ENCODE measurements at places on chromosomes 4 and X.
A peak's percentile ranks its signal among the peaks of the same experiment; 100 is the strongest.

DNA sequence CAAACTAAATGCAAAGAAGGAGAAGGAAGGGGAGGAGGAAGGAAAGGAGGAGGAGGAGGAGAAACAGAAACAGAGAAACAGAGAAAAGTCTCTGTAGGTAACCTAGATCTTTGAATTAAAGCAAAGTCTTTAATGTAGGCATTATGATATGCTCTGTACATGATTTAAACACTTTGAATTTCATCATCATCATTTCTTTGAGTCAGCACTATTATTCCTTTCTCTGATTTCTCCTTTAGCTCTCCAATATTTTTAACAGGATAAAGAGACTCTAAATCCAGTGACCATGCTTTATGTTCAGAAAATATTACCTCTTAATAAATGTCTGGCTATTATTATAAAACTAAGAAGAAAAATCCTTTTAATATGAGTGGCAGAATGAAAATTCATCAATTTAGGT lies 124.3 kb downstream of the ANTXR2 start:
- no peak for DNase-seq

DNA sequence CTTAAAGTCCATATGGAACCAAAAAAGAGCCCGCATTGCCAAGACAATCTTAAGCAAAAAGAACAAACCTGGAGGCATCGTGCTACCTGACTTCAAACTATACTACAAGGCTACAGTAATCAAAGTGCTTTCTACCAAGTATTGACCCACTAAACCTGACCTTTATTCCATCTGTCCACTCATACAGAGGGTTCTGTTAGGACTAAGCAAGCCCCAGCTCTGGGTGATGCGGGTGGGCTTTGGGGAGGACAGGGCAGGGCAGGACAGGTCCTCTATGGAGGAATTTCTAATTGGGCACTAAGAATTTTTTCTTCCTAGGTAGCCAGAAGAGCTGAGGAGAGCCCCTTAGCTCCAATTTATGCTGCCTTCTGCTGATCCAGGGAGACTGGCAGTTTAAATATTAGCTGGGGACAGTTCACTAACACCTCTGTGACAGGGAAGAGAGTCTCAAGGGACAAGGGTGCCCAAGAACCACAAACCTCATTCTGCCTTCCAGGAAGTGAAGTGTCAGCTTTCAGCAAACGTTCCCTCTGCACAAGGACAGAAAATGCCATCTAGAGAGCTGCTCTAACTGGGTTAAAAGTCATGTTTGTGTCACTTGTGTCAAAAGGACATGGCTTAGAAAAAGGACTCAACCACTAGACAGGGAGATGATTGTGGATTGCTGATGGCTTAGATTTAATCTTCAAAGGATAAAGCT lies 143.2 kb downstream of the KIT start:
- no peak for DNase-seq

GRCh38 chr4:23728393-23728792 lies 161.5 kb downstream of the PPARGC1A start:
- peak; percentile 96 for DNase-seq

DNA sequence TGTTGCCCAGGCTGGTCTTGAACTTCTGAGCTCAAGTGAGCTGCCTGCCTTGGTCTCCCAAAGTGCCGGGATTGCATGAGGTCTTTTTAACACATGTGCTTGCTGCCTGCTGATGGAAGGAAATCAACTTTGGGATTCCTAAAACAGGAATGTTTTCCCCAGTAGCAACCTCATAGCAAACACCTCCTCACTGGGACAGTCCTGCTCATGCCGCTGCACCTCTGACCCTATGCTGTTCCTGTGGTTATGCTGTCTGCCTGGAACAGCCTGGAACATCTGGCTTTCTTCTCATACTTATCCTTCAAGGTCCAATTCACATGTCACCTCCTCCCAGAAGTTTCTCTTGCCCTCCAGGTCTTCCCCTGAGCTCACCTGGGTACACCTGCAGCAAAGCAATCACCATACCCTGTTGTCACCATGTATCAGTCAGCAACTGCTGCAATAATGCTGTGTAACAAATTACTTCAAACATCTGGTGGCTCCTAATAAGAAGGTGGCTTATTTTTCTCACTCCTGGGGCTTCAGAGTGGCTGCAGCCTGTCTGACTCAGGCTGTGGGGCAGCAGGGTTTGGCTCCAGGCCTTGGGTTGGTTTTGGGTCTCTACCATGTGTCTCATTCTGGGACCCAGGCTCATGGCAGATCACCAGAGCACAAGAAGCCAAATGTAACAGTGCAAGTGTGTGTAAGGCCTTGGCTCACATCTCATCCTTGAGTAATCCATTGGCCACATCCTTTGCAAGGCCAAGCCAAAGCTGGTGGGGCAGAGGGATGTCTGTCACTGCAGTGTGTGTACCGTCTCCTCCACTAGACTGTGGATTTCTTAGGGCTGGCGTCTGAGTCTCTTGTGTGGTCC lies 59.4 kb upstream of the SORCS2 start:
- no peak for DNase-seq

DNA sequence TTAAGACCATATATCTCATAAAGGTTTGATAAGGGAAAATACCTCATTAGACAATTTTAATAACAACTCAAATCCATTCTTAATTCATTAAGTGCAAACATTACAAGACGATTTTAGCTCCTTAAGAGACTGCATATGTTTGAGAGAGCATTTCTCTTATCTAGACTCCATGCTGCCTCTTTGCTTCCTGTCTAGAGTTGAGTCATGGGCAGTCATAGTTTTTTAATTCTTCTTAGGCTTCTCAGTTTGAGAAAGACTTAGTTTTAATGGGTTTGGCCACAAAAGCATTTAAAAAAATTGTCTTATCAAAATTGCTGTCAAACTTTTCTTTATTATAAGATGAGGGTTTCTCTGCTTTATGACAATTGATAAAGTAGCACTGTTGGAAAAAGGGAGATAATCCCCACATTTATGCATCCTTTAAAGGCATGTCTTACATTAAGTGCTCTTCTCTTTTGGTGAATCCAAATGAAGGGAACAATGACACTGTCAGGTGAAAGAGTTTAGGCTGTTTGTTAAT lies 713.4 kb downstream of the PCDH18 start:
- no peak for DNase-seq

GRCh38 chr4:170400361-170400760 lies 310.6 kb upstream of the AADAT start:
- no peak for DNase-seq

DNA sequence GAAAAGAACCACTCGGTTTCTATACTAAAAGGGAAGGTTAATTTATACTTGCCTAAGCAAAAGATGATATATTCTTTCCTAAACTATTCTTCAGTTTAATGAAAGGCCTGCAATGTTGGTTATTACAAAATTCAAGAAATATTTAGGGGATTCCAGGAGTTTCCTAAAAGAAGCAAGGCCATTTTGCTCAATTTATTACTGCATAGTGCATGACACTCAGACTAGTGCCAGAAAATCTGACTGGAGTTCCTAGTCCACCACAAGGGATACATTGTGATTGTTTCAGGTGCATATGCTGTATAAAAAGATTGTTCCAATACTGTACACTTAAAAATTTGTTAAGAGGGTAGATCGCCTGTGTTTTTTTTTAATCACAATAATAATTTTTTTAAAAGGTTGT lies 78.7 kb downstream of the CAPN6 start:
- DNase-seq: no peak

- DNase-seq: no peak
Observed at GRCh38 chr4:140098455-140099160, 55.4 kb downstream of the MAML3 start.

- no peak for DNase-seq
Observed at GRCh38 chrX:24860140-24860539, 155.6 kb downstream of the ARX start.

- no peak for DNase-seq
Observed at GRCh38 chr4:5511791-5512190, 196.6 kb downstream of the EVC2 start.

DNA sequence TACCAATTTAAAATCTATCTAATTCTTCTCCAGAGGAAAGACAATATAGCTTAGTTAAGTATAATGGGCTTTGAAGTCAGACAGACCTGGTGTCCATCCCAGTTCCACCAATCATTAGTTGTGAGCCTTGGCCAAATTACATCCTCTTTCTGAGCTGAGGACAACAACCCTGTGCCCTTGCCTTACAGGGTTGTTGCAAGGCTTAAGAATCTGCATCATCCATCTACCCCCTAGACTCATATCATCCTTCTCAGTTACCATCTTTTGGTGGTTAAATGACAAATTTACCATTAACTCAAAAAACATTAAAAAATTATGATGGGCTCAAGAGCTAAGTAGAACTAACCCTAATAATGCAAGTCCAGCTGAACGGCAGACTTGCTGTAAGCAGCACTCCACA lies 51.6 kb downstream of the NAP1L5 start:
- DNase-seq: no peak
